T follicular helper cell (primary cell): ENCODE measurements at places on chromosomes 3 and 15.

GRCh38 chr3:10015461-10015904 lies 10.8 kb upstream of the FANCD2 start:
- DNase-seq: no peak

- no peak for DNase-seq
Observed at GRCh38 chr15:63296195-63296594, 18.8 kb downstream of the APH1B start.

- no peak for DNase-seq
Observed at GRCh38 chr15:57607570-57608000, 15.9 kb downstream of the MYZAP start.

DNA sequence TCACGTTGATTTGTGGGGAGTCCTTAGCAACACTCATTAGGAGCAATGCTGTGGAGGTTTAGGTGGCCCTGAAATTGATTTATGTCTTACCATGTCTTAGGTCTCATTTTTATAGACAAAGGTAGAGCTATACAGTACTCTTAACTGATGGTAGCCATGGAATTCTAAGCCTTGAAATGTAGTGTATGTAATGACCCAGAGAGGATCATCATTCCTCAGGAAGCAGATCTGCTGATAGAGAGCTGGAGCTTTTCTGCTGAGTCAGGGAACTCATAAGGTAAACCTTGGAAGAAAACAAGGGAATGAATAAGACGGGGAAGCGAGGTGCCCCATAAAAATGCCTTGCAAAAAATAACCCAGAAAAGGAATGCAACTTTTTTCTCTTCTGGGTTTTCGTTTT lies 34.0 kb upstream of the ZNF639 start:
- no peak for DNase-seq

GRCh38 chr15:49664716-49665115 lies 43.9 kb downstream of the DTWD1 start:
- no peak for DNase-seq

DNA sequence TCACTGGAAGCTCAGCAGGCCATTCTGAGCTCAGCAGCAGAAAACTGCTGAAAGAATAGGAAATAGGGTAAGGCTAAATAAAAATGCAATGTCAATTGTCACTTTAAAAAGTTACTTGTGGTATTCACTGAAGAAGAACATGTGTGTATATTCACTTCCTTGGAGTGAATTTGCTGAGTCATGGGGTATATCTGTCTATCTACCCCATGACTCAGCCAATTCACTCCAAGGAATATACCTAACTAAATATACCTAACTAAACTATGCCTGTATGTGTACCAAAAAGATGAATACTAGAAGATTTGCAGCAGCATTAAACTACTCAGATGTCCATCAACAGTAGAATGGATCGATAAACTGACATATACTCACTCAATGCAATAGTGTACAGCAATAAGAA lies 69.5 kb upstream of the KCNAB1 start:
- no peak for DNase-seq

DNA sequence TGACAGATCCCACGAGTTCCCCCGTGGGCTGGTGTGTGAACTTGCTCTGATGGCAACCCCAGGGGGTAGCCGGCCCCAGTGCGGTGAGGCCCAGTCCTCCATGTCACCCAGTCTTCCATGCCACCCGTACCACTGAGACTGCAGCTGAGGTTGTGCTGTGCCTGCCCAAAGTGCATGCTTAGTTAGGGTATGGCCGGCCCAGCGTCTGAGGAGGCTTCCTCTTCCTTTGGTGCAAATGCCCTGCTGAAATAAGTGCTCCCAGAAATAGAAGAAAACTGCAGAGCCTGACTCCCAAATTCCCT lies 31.5 kb downstream of the MGLL start:
- DNase-seq: no peak

DNA sequence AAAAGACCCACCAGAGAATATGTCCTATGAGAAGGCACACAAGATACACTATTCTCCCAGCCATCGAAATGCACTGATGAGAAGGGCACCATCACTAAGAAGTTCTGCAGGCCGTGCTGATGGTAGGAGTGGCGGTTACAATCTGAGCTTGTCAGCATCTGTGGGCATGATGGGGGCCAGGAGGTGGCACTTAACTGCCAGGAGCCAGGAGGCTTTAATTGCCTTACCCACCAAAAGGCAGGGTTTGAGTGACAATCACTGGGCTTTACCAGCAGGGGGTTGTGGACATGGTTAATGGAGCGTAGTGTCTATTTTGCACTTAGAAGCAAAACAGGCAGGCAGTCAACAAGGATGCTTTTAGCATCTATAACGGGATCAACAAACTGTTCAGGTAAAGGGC lies 16.0 kb upstream of the SQOR start:
- DNase-seq: no peak

DNA sequence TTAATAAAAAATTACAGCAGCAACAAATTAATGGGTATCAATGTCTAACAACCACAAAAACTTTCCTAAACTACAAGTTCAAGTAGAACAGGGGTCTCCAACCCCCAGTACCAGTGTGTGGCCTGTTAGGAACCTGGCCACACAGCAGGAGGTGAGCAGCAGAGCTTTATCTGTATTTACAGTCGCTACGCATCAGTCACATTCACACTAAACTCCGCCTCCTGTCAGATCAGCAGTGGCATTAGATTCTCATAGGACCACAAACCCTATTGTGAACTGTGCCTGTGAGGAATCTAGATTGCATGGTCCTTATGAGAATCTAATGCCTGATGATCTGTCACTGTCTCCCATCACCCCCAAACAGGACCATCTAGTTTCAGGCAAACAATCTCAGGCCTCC lies 18.5 kb upstream of the LIPC start:
- DNase-seq: no peak

DNA sequence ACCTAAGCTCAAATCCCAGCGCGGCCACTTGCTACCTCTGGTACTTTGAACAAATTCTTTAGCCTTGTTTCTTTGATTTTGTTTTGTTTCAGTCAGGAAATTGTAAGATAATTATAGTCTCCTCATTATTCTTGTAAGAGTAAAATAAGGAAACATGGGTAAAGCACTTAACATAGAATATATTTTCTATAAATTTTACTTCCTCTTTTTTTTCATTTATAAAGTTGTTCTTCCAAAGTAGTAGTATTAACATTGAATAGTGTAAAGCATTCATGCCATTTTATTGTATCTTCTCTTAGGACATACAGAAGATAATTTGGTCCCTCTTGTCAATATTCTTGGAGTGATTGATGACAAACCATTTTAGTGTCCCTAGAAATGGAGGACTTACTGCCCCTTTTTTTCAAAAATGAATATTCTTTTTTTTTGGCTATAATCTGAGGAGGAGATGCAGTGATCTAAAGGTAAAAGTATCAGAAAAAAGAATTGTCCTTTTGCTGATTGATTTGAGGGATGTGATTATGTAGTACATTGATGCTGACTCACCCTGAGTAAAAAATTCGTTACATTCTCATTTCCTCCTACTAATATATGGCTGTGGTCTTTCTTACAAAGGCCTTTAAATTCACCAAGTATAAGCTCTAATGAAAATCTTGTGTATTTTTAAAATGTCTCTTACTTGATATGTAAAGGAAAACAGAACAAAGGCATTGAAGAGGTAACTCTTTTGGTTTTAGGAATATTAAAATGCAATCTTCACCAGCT lies 51.0 kb downstream of the ALCAM start:
- no peak for DNase-seq

GRCh38 chr3:160667452-160667851 lies 9.5 kb upstream of the ARL14 start:
- DNase-seq: no peak

DNA sequence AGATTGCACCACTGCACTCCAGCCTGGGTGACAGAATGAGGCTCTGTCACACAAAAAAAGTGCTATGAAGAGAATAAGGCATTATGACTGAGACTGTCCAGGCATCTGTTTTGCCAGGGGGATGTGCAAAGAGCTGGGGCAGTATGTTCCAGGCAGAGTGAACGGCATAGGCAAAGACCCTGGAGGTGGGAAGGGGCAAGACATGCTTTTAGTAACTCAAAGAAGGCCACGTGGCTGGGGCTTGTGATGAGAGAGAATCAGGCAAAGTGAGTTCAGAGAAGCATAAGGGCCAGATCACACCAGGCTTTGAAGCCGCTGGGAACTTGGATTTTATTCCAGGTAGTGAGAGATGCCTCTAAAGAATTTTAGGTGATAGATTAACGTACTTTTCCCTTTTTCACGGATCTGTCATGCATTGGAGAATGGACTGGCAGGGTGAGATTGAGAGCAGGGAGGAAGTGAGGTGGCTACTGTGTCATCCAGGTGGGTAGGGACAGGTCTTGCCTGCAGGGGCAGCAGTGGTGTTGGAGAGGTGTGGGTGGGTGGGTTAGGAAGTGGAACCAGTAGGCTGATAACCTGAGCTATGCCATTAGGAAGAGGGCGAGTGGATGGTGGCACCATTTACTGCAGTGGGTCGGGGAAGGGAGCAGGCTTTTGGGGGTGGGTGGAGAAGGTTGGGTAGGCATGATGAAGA lies 31.7 kb downstream of the ATP2B2 start:
- DNase-seq: no peak

DNA sequence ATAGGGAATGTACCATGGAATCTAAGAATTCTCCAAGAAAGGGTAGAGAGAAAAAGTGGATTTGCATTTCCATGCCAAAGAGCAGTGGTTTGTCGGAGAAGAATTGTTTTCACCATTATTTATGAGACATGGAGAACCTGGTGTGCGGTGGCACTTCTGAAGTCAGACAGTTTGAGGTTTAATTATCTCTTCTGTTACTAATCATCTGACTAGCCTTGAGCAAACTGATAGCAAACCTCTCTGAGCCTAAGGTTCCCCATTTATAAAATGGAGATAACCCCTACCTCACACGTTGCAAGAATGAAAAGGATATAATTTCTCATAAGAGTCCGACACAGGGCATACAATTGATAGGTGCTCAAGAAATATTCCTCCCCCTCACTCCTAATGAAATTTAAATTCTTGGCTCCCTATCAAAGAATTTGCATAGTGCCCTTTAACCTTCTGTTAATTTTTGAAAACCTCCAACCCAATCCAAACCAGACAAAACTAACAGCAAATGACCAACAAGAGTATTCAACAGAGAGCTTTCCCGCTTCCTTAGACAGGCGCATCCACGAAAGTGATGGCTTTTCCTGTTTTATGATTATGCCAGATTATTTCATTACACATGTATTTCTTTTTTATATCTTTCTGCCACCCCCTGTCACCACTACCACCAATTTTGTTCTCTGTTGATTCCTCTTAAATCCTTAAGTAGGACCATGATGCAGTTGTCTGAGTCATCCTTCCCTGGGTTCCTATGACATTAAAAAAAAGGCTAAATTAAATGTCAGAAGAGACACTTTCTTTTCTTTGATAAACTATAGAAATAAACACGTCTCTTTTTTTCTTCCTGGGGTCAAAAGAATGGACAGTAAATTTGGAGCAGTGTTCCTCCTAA lies 28.5 kb downstream of the TMEM212 start:
- DNase-seq: no peak

- DNase-seq: no peak
Observed at GRCh38 chr3:106288781-106289180, 420.0 kb upstream of the CBLB start.

DNA sequence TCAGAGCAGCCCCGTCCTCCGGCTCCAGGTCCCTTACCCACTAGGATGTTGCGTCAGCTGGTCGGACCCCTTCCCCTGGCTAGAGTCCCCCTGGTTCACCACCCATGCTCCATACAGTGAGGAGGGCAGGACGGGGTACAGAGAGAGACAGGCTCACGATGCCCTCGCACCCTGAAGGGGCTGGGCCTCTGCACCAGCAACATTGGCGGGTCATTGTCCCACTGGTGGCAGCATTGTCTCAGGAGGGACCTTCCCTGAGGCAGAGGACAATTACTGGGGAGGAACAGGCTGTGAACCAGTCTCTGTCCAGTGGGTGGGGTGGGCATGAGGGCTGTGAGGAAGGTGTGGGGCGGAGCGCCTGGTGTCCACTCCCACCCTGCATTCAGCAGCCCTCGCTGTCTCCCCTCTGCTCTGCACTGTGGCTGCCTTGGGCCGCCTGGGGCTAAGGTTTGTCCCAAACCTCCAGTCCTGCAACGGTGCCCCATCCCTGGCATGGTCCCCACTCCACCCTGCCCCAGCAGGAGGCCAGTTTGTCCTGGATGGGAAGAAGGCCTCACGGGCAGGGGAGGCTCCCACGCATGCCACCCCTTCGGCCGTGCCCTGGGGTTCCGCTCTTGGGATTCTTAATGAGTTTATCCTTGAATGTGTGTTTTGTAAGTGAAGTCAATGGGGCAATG lies 48.0 kb upstream of the KLF13 start:
- DNase-seq: no peak

GRCh38 chr3:72789786-72790185 lies 58.5 kb downstream of the SHQ1 start:
- DNase-seq: no peak

- no peak for DNase-seq
Observed at GRCh38 chr3:167858865-167859264, 123.3 kb downstream of the SERPINI1 start.

GRCh38 chr3:58356054-58356453 lies 23.4 kb downstream of the PXK start:
- DNase-seq: no peak

DNA sequence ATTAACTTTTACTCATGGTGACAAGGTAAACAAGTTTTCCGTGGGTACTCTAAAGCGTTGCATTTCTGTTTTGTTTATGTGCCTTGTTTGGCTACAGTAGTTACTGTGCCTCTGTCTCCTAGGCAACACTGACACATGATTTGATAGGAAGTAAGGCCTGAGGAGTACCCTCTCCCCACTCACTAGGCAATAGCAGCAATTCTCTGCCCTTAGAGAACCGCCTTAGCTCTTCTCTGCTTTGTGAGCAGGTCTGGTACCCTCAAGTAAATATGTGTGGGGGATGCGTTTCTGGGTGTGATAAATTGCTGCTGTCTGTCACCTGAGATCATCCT lies at the start of gene IL5RA:
Gene IL5RA, minus strand, starts transcription at position 76 of the 332 bp plus-strand sequence. CDS start 5,390 bp downstream, outside the sequence.
- no peak for DNase-seq

GRCh38 chr3:153379516-153379915 lies 217.5 kb downstream of the RAP2B start:
- no peak for DNase-seq

GRCh38 chr15:23038726-23039142 lies 635 bp downstream of the TUBGCP5 start:
- DNase-seq: no peak

DNA sequence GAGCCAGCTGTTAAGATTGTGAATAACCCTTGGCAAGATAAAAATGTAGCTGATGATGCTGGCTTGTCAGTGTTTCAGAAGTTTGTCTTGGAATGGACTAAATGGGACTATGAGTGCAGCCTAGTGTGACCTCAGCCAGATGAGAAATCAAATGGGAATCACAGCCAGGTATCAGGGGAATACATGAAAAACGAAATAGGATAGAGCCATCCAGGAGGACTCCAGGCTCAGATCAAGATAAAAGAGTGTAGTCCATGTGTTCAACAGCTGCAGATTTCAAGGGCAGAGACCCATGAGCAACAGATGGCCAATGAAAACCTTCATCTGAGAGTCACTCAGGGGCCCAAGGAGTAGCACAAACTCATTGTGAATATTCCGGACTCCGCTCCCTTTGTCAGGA lies 1080.9 kb upstream of the CADM2 start:
- DNase-seq: no peak
